ENCODE measurements at places on chromosomes 2 and 18.

DNA sequence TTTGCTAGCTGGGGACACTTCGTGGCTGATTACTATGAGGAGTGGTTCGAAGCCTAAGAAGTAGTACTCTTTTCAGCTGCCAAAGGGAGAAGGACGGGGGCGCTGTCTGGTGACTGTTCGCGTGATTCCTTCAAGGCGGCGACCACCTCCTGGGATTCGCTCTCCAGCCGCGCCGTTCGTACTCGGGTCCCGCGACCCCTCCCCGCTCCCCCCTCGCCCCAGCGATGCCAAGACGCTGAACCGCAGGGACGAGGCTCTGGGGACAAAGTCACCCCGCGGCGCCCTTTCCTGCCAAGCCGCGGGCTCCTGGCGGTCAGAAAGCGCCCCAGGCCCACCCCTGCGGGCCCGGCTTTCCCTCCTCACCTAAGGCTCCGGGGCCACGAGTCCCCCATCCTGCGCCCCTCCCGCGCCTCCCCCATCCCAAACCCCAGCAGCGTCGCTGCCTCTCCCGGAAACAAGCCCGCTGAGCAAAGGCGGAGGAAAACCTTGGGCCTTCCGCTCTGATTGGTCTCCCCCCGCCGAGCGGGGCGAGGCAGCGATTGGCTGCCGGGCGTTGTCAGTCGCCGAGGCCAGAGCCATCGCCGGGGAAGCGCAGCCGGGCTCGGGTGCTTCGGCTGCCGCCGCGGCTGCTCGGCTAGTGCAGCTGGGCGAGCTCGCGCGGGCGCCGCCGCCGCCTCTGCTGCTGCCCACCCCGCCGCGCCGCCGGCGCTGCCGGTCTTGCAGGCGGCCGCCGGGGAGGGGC, 404.3 kb downstream of the XIRP2 start:
- peak; percentile 38 for DNase-seq

GRCh38 chr2:48754874-48755273, 650 bp downstream of the LHCGR start:
- no peak for DNase-seq

DNA sequence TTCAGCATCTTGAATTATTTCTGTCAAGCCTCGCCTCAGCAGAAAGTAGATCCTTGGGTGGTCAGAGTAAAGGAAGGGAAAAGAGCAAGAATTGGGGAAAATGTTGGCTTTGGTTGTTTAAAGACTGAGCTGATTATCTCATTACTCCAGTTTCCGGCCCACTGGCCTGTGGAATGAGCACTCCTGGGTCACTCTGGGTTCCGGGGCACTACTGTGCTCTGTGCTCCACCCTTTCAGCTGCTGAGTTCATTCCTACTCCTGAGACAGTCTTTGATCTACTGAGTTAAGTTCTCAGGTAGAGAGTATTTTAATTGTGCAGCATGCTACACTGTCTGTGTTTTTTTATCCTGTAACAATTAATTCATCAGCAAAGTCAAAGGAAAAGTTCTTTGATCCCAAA, 427.7 kb downstream of the CDH2 start:
- no peak for DNase-seq

DNA sequence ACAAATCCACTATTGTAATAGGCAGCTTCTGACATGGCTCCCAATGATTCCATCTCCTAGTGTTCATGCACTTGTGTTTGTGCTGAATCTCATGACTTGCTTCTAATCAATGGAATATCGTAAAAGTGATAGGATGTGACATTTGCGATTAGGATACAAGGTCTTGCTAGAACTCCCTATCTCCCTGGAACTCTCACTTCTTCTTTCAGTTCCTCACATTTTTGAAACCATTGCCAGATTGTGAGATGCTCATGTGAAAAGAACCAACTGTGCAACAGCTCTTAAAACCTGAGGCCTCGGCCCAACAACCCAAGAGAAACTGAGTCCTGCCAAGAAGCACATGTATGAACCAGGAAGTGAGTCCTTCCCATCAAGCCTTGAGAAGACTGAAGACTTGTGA, 226.9 kb upstream of the DTNA start:
- DNase-seq: no peak

DNA sequence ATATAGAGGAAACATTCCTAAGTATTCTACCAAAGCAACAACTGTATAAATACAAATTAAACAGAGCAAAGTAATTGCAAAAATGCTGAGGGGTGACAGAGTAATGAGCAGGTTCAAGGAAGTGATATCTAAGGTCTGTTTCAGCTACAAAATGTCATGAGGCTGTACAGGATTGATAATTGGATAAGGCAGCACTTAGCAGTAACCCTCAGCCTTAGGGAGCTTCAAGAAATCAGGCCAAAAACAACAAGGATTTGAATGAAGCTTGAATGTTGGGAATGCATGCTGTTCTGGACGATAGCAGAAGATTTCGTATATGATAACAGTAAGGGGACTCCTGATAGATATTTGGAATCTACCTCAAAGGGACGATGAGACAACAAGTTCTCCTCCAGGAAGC, 142.0 kb upstream of the MMADHC start:
- DNase-seq: no peak

- no peak for DNase-seq
Observed at GRCh38 chr2:15864176-15864769, 76.1 kb upstream of the MYCN start.

DNA sequence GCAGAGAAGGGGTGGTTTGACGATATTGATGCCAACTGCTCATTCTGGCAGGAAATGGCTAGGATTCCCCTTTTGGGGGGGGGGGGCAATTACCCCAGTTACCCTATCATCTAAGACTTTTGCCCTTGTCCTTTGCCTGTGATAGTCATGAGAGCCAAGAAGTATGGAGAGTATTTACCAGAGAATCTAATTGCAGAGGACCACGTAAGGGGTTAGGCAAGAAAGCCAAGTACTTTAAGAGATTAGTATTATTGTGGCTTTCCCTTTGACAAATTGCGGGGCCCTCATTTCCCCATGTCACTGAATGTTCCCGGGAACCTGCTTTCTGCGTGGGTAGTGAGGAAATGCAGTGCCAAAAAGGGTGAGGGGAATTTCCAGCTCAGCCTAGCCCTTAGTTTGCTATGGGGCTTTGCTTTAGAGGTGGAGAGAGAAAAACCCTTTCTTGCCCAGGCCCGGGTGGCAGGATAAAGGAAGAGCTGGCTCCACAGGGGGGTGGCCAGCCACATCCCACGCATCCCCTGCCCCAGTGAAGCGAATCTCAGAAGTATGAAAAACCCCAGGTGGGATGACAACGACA, 1.5 kb downstream of the AQP4 start:
- no peak for DNase-seq

DNA sequence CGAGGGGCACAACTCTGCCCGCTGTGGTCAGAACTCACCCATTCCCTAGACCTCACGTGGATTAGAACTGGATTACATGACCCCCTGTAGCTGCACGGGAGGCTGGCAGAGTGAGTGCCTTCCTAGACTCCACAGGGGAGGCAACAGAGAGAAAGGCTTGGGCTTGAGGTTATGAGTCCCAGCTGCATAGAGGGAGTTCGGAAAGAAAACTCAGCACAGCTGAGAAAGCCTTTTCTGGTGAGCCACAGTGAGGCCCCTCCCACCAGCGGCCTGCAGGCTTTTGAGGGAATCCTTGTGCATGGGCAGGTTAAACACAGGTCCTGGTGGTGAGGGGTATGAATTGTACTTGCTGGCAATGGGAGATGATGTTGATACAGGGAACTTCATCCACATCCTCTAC, 217.3 kb downstream of the FHOD3 start:
- DNase-seq: no peak

DNA sequence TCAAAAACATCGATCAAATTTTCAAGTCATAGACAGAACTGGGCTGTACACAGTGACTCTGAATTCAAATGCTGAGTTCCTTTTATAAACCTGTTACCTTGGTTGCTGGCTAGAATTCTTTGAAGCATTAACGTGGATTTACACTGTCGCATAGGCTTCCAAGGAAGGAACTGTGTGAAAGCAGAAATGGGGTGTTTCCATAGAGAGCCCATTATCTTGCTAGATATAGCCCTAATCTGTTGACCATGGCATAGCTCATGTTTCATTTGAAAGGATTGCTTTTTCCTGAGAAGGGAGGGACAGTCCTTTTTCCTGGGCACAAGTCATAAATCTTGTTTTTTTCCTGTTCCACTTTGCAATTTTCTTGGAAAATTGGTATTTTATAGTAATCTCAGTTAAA, 73.8 kb upstream of the NEUROD1 start:
- DNase-seq: no peak

- DNase-seq: no peak
Observed at GRCh38 chr18:79698668-79699335, 19.2 kb downstream of the CTDP1 start.

- no peak for DNase-seq
Observed at GRCh38 chr2:177118636-177119035, 94.0 kb upstream of the HNRNPA3 start.

- no peak for DNase-seq
Observed at GRCh38 chr18:76374330-76375281, 120.4 kb downstream of the ZNF516 start.

DNA sequence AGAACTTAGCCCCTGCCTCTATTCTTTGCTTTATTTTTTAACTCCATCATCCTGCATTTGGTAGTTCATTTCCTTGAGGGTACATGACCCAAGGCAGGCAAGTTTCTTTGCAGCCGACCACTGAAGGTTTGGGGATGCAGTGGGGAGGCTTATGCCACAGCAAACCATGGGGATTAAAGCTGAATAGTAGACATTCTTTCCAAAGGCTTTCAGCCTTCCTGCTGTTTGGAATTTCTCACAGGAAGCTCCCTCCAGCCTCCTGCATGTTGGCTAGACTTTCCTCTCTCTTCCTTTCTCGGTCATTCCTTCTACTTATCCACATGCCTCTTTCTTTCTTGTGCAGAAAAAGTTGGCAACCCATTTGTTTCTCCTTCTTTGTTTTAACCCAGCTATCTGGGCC, 77.3 kb downstream of the SOCS6 start:
- DNase-seq: no peak

- DNase-seq: no peak
Observed at GRCh38 chr2:175847128-175847527, 154.9 kb downstream of the LNPK start.

DNA sequence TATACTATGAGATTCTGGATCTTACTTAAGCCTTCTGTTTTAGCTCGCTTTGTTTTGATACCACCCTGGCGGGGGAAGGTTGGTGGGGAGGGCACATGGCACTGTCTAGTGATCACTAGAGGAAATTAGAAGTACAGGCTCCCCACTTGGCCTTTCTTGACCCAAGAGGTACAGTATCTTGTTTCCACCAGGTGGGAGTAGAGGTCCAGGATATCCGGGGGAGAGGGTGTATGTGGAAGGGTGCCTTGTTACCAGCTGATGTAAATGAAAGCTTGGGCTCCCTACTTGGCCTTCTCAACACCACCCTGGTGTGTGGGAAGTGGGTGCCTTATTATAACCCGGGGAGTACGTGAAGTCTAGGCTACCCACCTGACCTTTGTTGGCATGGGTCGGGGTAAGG, 7.5 kb downstream of the GALNT1 start:
- DNase-seq: no peak

DNA sequence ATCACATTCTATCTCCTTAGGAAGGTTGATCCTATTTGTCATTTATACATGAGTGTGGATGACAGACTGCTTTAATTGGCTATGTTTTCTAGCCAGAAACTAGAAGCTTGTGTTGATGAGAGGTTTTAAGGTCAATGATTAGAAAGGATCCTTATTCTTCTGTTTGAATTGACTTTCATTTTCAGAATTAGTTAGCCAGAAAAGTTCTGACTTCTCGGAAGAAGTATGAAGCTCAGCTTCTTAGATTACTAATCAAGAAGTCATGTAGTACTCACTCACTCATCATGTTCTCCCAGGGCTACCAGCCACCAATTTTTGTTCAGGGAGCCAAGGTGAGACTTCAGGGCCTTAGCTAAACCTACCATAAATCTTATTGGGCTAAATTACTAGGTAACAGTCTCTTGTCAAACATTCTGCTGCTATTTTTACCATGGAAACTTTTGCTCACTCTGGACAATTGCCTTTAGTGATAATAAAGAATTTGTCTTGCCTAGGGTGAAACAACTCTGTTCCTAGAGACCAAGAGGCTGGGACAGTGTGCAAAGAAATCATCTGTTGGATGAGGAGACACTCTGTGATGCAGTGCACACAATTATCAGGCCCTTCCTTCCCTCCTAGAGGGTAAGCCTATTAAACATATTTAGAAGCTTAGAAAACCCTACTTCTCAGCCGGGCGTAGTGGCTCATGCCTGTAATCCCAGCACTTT, 111.6 kb upstream of the DNMT3A start:
- DNase-seq: no peak

- no peak for DNase-seq
Observed at GRCh38 chr18:62332431-62332830, 7.3 kb downstream of the TNFRSF11A start.

DNA sequence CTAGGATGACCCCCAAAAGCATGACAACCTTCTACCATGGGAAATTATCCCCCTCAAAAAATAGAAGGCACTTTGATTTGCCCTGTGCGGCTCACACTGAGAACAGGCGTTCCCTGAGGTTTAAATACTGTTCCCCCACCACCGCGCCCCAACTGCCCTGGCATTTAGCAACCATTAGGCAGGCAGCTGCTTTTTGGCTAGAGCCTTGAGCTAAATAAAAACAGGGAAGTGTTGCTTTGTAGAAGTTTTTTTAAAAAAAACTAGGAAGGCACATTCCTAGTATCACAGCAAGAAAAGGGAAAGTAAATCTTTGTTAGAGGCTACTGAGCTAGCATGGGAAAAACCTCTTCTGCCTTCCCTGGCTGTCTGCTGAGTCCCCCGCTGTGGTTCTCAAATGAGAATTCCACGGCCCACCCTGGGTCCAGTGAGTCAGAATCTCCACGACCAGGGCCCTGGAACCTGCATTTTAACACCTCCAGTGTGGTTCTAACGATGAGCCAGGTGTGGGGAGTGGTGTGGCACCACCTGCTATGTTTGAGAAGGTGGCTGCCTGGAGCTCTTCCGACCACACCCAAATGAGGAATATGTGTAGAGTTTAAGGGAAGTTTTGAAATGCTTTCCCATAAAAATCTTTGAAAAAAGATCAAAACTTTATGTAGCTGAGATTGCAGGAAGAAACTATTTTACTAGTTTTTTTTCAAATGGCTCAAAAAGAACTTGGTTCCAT, 66.4 kb downstream of the VIT start:
- DNase-seq: no peak

- no peak for DNase-seq
Observed at GRCh38 chr2:42876326-42876751, 84.0 kb upstream of the HAAO start.

DNA sequence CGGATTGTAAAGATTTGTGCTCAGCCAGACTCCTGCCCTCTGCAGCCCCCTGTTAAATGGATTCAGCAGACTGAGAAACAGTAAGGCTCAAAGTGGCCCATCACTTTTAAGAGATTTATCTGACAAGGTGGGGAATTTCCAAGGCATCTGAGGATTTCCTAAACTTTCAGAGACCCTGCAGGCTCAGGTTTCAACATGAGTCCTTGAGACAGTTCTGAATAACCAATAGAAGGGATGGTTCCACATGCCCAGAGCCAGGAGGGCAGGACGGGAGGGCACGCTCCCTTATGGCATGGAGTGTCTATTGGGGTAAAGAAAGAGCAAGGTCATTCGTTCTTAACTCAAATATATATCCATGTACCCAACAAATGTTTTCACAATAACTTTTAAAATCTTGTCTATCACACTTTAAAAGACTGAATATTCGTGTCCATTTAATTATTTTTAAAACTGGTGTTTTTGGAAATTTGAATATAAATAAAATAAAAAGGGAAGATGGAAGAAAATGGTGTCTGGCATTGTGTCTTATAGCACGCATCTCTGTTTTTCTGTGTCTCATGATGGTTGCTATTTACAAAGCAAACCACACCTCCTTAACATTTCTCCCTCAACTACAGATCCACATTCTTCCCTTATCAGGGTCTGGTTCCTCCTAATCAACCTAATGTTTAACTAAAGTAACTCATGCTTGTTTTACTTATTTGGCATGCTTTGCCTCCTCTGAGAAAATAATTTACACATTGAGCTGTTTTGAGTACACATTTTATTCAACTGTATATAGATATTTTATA, 56.0 kb upstream of the DSG1 start:
- no peak for DNase-seq
